ENCODE measurements at places on chromosomes 11 and 22.

GRCh38 chr11:116686866-116687265, 85.9 kb downstream of the BUD13 start:
- DNase-seq = no peak

DNA sequence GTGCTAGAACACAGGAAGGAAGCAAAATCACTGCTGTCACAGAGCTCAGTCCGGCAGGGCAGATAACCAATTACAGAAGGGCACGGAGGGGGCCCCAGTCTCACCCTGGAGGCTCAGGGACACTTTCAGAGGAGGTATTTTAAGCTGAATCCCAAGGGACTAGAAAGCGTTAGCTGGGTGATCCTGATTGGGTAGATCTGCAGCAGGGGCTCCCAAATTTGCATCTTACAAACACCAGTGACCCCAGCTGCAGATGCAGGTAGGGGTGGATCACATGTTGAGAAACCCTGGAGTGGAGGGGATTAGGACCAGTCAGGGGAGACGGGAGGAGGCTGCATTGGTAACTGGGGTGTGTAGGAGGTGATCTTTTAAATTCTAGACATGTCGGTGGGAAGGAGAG, 91.4 kb downstream of the CSNK2A3 start:
- DNase-seq = no peak

GRCh38 chr11:130314750-130315285, at the start of gene ZBTB44:
TSS of gene ZBTB44 (minus strand) at chr11:130314917. CDS start at chr11:130261873, 53,044 bp downstream.
- peak; percentile 80 for DNase-seq

DNA sequence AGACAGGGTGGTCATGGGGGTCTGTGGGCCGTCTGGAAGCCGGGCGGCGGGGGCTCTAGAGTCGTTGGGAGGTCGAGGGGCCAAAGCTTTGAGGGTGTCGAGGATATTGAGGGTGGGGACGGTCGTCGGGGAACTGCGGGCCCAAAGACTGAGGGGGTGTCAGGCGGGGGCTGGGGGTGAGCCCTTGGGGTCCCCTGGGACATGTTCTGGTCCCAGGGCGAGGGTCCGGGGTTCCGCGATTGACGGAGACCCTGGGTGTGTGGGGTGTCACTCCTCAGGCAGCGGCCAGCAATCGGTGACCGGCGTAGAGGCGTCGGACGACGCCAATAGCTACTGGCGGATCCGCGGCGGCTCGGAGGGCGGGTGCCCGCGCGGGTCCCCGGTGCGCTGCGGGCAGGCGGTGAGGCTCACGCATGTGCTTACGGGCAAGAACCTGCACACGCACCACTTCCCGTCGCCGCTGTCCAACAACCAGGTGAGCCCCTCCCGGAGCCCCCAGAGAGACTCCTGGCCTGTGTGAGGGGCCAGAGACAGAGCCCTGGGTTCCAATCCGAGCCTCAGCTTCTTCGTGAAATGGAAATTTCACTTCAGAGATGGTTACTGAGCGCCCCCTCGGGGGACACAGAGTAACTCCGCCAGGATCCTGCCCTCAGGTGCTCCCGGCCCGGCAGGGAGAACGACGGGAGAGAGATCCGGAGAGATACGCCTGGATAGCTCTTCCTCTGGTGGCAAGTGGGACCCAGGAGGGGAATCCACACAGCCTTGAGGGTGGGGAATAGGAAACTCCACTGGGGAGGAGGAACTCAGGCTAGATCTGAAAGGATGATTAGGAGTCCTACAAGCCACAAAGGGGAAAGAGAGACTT, 714 bp downstream of the SDF2L1 start:
- peak; percentile 42 for DNase-seq

- DNase-seq = no peak
Observed at GRCh38 chr11:4090258-4090657, 4.3 kb upstream of the RRM1 start.

GRCh38 chr22:23403720-23404688, 176.1 kb downstream of the IGLL1 start:
- DNase-seq = no peak

GRCh38 chr11:132114185-132114584, 743.8 kb downstream of the NTM start:
- DNase-seq = no peak

GRCh38 chr11:71449596-71449995, 1.4 kb upstream of the DHCR7 start:
- DNase-seq = no peak

DNA sequence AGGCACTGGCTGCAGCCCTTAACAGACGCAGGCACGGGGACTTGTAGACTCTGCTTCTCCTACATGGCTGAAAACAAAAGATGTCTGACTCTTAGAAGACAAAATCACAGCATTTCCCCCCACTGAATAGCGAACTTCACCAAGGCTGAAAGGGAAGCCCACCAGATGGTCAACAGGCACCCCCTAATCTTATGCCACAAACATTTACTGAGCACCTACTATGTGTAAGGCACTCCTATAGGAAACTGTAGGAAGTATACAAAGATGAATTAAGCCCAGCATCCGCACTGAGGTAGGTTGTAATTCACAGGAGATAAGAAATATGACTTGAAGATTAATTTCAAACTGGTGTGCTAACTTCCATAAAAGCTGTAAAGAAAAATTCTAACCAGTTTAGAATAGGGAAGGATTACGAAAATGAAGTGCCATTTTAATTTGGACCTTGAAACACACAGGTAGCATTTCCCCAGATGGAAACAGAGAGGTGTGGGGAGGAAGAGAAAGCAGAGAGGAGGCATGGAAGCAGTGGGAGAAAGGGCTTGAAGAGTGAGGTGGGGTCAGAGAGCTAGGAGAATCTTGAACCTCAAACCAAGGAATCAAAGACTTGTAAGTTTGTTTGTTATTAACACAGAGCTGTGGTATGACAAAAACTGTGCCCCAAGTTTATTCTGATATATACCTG, 38.1 kb downstream of the NUMA1 start:
- no peak for DNase-seq

DNA sequence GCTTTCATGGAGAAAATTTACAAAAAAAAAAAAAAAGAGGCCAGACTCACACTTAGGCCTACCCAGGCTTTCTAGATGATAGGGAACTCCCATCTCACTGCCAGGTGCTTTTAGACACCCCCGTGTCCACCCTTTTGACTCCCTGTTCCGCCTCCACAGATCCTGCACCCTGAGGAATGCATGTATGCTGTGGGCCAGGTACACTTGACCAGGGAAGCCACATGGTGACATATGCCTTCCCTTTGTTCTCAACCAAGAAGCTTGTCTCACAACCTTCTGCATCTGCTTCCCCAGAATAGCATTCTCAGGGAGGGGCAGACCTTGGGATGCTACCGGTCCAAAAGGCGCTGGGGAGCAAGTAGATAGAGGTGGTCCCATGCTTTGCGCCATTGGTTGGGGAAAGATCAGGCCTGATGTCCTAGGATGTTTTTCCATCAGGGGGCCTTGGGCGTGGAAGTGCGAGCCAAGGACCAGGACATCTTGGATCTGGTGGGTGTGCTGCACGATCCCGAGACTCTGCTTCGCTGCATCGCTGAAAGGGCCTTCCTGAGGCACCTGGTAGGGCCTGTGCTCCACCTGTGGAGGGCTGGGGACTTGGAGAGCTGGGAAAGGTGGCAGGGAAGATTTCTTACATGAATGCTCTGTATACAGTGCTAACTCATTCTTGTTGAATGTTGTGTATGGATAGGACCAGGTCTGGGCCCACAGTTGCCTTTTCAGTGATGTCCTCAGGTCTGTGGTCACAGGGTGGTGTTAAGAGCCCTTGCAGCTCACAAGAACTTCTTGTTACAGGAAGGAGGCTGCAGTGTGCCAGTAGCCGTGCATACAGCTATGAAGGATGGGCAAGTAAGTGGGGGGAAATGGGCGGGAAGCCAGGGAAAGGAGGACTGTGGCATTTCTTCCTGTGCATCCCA, 7.5 kb downstream of the HMBS start:
- DNase-seq = no peak

GRCh38 chr11:119368121-119369034, 13.1 kb downstream of the USP2 start:
- no peak for DNase-seq

- DNase-seq = no peak
Observed at GRCh38 chr22:29043906-29044575, 17.6 kb downstream of the C22orf31 start.

DNA sequence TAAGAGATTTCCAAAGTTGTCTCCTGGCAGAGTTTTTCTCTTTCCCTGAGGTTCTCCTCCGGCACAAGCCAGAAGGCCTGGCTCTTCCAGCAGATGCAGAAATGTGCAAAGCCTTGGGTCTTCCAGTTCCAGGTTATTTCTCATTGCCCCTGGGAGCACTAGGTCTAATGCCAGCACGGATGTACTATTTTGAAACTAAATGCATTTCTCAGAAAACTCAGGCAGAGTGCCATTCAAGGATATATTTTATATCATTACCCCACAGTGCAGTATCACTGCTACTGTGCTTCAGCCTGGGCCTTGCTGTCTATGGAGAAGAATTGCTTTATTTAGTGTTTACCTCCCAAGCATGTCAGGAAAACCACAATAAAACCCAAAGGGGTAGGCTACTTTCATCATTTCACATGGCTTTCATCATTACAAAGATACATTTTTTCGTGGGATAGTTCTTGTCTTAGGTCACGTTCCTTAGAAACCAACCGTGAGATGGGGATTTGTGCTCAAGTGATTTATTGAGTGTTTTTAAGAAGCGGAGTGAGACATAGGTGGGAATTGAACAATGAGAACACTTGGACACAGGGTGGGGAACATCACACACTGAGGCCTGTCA, 22.4 kb upstream of the FZD4 start:
- no peak for DNase-seq

- DNase-seq = no peak
Observed at GRCh38 chr11:1827095-1827813, 7.5 kb upstream of the SYT8 start.

DNA sequence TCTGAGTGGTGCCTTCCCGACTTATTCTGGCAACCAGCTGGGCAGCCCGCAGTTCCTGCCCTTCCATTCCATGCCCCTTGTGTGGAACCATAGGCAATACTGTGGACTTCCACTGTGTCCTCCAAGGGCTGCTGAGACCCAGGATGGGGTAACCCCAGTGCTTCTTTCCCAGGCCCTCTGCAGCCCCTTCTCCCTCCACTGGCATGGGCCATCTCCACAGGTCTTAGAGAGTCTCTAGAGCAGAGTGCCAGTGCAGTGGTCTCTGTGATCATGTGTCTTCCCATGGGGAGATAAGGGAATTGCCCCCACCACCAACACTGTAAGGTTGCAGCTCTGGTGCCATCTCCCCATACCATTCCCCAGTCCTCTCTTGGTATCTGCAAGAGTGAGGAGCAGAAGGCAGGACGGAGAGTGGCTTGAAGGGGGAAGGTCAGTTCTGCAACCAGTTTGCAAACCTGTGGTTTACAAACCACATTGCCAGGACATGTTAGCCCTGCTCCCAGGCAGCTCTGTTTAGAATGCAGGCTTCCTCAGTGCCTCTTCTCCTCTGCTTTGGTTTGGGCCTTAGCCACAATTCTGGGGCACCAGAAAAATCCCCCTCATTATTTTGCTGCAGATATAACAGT, 20.9 kb upstream of the DRD2 start:
- DNase-seq = no peak

- no peak for DNase-seq
Observed at GRCh38 chr11:17352950-17353820, 1.6 kb downstream of the NCR3LG1 start.

DNA sequence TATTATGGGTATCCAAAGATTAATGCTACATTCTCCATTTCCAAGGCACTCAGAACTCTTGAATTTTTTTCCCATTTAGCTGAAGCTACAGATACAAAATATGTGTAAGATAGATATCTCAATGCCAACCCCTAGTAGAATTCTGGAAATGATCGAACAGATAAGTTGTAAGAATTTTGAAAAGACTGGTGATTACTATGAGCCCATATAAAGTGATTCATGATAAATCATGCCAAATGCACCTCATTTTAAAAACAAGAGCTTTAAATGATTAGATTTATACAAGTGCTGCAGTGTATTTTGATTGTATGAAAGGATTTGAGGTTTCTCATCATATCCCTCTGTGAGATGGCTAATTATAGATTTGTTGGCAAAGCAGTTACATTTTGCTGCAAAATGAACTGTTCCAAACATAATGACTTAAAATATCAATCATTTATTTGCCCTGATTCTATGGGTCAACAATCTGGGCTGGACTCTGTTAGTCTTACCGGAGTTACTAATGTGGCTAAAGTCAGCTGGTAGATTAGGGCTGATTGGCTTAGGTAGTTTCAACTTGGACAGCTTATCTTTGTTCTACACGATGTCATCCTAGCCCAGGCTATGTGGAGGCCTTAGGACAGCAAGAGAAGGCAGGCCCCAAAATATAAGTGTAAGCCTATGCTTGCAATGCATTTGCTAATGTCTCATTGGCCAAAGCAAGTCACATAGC, 3.4 kb downstream of the OR10V1 start:
- no peak for DNase-seq

- no peak for DNase-seq
Observed at GRCh38 chr11:8577791-8578581, 16.0 kb downstream of the STK33 start.

- DNase-seq = peak; percentile 66
Observed at GRCh38 chr22:45413368-45414211, at the start of the genes RIBC2 and SMC1B. TSS of gene RIBC2 (plus strand) at chr22:45413693. CDS start at chr22:45413887, 194 bp downstream. TSS of gene SMC1B (minus strand) at chr22:45413599. CDS start at chr22:45413567, 32 bp downstream.

GRCh38 chr11:79206951-79207350, 233.9 kb downstream of the TENM4 start:
- no peak for DNase-seq

GRCh38 chr11:12963051-12963450, 46.1 kb upstream of the RASSF10 start:
- DNase-seq = no peak

DNA sequence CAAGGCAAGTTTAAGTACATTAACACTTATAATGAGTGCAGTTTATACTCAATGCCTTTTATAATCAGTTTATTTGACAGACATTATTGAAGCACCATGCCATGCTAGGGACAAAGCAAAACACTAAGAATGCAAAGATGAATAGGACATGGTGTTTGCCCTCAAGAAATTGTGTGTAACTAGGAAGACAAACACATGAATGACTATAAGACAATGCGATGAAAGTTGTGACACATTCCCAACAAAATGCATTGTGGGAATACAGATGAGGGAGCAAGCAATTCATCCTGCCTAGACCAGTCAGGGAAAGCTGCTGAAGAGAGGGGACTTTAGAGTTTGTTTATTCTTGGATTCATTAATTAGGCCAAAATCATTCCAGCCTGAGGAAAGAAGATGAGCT, 133.8 kb upstream of the TRPC6 start:
- DNase-seq = no peak

DNA sequence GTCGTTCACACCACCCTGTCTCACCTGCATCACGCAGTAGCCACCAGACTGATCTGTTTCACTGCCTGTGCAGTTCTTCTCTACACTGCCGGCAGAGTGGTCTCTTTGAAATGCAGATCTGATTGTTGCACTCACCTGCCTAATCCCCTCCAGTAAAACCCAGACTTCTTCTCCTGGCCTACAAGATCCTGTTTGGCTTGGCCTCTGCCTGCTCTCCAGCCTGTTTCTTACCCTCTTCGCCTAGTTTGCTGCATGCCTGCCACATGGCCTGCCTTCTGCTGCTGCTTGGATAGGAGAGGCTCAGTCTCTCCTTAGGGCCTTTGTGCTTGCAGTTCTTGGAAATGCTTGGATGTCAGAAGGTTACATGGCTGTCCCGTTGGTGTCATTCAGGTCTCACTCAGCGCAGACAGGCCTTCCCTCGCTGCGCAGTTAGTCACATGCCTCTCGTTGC, 42.0 kb downstream of the PACS1 start:
- no peak for DNase-seq

- no peak for DNase-seq
Observed at GRCh38 chr11:134481135-134481534, 69.1 kb upstream of the B3GAT1 start.
